ENCODE measurements at places on chromosomes 5 and 9. TPM values are rescaled to one million over a fixed set of nuclear protein-coding genes. Genes with fewer than 3 reads are reported as not detected.

Gene PPP1R2B
- 0.13 TPM for total RNA-seq

Gene NEUROG1
- not detected for total RNA-seq

Gene PAEP
- total RNA-seq, result 0.20 TPM

Gene ALDH1A1
- 5,926 TPM for total RNA-seq

Gene GRK6
- total RNA-seq, result 24.8 TPM

Data from A549 treated with DMSO at 1 μM for 4 hours (cell line).